ENCODE measurements at places on chromosomes 1 and 21.
A peak's percentile ranks its signal among the peaks of the same experiment; 100 is the strongest.

DNA sequence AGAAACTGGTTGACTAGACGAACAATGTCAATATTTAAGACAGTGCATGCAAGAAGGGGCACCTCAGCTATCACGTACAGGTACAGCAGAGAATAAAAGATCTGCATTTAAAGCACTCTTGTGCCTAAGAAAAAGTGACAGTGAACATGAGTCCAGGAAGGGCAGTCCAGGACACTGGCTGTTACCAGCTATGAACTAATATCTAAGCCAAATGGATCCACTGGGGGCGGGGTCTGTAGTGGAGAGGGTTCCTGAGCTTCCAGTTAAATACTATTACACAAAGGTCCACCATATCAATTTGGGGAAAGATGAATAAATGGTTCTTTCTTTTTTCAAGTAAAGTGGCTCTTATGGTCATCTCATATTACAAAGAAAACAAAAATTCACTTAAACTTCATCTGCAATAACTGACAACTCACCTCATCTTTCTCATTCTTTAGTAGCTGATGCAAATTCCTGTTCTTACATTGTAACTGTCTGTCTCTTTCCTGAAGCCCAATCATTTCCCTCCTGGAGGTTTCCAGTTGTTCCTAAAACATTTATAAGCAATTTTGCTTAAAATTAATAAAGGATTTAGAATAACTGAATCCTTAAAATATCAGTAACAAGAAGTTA is 24.5 kb downstream of the SSX2IP start:
- no peak for DNase-seq

GRCh38 chr1:44985747-44986359 is 542 bp downstream of the EIF2B3 start:
- DNase-seq: no peak

GRCh38 chr1:20936216-20936615 is 149.1 kb upstream of the HP1BP3 start:
- no peak for DNase-seq

DNA sequence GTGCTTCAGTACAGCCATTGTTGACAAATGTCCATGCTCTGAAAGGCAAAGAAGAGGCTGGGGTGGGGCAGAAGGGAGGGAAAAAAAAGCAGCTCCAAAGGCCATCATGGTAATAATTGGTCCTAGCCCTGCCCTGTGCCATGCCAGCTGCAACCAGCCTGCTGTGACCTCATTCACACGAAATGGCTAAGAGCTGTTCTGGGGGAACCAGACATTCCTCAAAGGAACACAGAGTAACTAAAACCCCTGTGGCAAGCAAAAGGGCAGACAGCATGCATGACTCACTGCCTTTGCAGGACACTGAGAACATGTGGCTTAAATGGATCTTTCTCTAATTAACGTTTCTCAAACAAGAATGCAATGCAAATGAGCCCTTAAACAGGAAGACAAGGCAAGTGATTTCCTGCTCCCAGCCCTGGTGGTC is 42.3 kb downstream of the STYXL2 start:
- DNase-seq: peak; percentile 50

GRCh38 chr1:248471154-248471553 is 2.0 kb upstream of the OR2T3 start:
- DNase-seq: no peak

DNA sequence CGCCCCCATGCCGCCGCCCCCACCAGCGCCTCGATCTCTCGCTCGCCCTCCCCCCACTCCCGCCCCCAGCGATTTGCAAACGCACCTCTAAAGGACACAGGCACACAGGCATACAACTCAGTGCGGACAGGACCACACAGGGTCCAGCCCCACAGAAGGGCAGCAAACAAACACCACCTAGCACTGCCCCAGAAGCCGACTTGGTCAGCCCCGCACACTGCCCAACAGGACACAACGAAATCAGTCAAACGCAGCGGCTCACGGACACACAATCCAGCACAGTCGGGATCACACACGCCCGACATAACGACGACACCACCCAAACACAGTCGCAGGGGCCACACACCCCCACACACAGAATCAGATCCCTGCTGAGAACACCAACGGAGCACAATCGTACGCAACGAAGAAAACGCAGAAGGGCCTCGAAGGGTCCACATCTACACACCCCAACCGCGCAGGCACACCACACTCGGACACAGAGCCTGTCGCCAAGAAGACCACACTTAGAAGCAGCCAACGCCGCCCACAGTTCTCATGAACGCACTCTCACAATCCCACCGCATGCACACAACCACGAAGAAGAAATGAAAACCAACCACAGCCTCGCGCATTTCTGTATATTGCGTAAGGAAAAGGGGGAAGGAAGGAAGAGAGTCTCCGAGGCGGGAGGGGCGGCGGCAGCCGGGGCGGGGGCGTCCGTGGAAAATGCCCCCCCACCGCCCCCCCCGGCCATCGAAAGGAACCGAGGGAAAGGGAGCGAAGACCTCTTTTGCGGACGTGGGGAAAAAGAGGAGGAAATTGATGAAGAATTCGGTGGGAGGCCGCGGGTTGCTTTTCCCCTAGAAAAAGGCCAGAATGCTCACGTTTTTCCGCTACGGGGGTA is 481 bp downstream of the TAL1 start:
- DNase-seq: peak; percentile 91

GRCh38 chr1:248417854-248418253 is 15.0 kb downstream of the OR2T1 start:
- no peak for DNase-seq

DNA sequence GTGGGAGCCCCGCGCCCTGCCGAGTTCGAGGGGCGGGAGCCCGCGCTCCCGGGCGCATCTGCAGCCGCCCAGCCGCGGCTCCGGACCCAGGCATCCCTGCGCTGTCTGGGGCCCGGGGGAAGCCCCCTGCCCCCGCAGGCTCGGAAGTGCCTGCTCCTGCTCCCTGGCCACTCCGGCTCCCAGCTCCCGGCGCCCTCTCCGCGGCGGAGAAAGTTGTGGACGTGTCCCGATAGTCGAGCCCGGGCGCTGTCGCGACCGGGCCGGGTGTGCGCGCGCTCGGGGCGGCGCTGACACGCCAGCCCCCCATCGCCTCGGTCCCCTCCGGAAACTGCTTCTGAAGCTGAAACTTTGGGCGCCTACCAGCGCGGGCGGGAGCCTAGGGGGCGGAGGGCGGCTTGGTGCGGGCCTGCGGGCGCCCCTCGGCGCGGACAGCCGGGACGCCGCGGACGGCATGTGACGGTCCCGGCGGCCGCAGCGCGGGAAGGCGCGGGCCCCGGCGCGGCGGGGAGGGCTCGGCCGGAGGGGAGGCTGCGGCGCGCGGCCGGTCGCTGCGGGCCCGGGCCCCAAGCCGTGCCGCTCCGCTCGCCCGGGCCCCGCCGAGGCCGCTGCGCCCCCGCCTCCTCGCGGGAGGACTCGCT is 515 bp downstream of the MAN1C1 start:
- DNase-seq: peak; percentile 66

- no peak for DNase-seq
Observed at GRCh38 chr1:236280438-236281197, 1.1 kb downstream of the ERO1B start.

- no peak for DNase-seq
Observed at GRCh38 chr1:182533896-182534295, 55.2 kb downstream of the RNASEL start.

GRCh38 chr1:32609180-32609579 is 41.2 kb downstream of the ZBTB8OS start:
- no peak for DNase-seq

DNA sequence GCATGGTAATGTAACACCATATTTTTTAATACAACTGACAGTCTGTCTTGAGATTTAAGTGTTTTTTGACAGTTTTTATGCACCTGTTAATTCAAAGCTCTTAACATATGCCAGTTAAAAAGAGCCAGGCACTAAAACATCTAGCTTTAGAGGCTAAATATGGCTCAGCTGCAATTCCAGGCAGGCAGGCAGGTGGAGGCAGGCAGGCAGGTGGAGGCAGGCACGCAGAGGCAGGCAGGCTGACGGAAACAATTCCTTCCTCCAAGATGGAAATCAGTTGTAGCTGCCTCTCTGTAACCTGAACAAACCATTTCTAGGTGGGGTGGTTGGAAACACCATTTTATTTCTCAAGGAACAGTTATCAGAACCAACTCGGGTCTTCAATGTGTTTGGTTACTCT is 51.2 kb downstream of the GORAB start:
- DNase-seq: no peak

DNA sequence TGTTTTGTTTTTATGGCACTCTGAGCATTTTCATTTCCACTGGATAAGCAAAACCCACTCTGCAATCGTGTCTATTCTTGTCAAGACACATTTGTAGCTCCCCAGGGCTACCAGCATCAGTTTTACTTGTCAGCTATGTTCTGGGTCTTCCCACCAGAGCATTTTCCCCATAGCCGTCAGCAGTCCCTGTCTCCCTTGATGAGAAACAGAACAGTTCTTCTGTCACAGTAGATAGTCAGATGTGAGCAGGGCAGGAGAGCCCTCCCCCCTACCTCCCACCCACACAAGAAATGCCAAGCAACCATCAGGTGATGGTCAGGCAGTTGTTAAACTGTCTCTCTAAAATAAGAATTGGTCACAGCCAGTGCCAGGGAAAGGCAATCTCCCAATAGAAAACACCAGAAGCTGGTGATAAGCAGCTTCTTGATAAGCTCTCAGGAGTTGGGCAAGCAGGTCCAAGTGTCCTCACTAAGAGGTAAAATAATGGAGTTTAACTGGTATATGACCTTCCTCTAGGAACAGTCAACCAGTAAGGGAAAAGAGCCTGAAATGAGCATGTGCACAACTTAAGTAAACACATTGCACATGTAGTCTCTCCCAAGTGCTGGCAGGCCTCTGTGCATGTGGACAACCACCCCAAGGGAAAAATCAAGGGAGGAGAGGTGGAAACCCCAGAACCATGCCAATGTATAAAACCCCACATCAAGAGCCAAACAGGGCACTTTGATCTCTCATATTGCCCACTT is 208.2 kb downstream of the S1PR1 start:
- no peak for DNase-seq

- peak; percentile 93 for DNase-seq
Observed at GRCh38 chr1:16155537-16156410, at the start of gene EPHA2. TSS of gene EPHA2 (minus strand) at chr1:16156069. CDS start at chr1:16155932, 137 bp downstream.

DNA sequence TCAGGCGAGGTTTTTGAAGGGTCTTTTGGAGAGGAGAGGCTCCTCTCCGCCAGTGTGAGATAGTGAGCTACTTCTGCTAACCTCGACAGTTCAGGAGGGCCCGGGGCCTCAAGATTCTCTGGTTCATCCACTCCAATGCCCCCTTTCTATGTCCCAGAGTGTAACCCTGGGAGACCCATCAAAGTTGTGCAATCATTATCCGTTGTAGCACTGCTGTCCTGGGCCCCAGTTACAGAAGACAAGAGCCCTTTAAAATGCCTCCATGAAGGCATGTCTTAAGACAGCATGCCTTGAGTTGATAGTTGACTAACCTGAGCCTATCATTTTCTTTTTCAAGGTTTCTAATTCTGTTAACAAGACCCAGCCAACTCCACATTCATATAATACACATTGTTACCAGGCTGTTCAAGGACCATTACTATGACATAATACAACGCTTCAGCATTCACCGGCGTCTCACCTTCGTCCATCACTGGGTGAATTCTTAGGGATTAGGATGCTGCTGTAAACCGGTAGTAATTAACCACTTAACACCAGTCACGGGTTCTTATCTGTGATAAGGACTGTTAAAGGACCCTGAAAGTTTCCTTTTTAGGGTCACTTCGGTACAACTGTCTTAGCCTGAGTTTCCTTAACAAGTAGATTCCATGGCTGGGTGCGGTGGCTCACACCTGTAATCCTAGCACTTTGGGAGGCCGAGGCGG is 37.4 kb upstream of the CDC42BPA start:
- DNase-seq: no peak

GRCh38 chr1:153598309-153599172 is 14.4 kb downstream of the S100A16 start:
- DNase-seq: peak; percentile 18

GRCh38 chr1:190029441-190029840 is 448.2 kb downstream of the BRINP3 start:
- no peak for DNase-seq

GRCh38 chr1:39462074-39462473 is 29.4 kb upstream of the BMP8A start:
- no peak for DNase-seq

DNA sequence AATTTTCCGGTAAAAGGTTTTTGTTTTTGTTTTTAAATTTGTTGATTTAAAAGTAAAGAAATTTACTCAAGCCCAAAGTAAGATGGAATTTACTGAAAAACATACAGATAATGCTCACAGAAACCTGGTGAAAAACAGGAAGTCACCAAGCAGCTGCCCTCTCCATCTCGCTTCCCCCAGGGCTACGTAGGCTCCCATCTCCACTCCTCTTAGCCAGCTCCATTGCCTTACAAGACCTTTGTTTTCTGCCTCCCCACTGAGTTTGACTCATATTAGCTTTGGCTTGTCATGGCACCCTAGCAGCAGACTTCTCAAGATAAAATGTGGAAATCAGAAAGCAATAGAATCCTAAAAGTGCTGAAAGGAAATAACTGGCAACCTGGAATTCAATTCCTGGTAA is 57.9 kb downstream of the PHTF1 start:
- no peak for DNase-seq

DNA sequence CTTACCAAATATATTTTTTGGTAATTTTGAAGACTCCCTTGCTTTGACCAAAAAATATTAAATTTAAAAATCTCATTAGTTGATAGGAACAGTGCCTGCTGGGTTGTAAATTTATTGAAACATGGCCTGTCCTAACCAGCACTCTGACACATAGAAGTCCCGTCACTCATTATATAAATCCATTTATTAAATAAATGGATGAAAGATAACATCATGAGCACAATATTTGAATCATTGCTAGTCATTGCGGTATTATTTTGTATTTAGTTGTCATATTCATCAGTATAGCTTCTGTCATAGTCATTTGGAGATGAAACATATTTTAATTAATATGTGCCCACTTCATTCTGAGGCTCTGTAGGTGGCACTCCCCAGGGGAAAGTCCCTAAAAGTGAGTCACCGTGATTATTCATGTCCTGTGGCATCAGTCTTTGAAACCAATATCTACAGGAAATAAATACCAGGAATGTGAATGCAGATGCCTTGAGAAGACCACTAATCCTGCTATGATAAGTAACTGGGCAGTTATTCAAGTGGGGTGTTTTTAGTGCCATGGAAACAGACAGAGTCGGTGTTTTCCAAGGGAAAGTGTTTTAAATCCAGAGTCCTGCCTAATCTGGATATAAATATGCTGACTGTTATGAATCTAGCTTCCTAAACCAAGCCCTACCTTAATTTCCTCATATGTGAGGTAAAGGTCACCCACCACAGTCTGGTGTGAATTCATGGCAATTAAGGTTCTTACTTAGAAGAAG is 302.0 kb downstream of the DUSP10 start:
- DNase-seq: no peak
